ENCODE measurements at places on chromosomes 13 and 19. TPM values are rescaled to one million over a fixed set of nuclear protein-coding genes. Genes with fewer than 3 reads are reported as not detected.

GRCh38 chr19:17138937-17139598 is 63.5 kb downstream of the MYO9B start:
- no peak for DNase-seq

GRCh38 chr13:44762911-44763310 is 186.8 kb upstream of the TSC22D1 start:
- DNase-seq, result no peak

DNA sequence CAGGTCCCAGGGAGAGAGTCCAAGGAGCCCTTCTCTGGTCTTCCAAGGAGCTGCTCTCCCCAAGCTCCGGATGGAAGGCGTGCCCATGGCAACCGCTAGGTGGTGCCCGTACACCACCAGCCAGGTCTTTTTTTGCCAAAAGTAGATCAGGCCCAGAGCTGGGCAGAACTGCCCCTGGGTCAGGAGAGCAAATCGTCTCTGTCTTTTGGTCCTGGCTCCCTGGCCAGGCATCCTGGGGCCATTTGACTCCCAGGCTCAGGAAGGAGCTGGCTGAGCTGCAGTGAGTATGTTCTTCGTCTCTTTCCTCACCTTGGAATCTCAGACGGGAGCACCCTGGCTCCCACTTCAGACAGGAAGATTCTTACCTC is 24.6 kb upstream of the BCL3 start:
- peak; percentile 77 for DNase-seq

- no peak for DNase-seq
Observed at GRCh38 chr19:43353606-43354304, at the start of gene CD177. CD177 (plus strand) TSS chr19:43353686; CDS start chr19:43353715, 29 bp downstream.

GRCh38 chr19:47027586-47028088 is 8.0 kb downstream of the NPAS1 start:
- DNase-seq, result no peak

DNA sequence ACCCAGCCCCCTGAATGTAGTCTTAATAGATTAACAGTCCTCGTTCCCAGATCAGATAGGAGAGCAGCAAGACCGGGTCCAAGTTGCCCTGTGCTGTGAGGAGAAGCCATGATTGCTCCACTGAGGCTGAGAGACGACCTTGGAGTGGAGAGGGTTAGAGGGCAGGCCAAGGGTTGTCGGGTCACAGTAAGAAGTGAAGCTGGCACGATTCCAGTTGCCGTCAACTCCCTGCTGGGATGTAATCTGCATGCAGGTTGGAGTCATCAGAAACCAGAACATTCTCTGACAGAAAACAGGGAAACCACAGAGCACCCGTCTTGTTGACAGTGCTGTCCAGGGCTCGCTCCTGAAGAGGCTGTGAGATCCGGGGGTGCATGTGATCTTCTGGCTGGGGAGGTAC is 19.0 kb upstream of the ATP11A start:
- no peak for DNase-seq

DNA sequence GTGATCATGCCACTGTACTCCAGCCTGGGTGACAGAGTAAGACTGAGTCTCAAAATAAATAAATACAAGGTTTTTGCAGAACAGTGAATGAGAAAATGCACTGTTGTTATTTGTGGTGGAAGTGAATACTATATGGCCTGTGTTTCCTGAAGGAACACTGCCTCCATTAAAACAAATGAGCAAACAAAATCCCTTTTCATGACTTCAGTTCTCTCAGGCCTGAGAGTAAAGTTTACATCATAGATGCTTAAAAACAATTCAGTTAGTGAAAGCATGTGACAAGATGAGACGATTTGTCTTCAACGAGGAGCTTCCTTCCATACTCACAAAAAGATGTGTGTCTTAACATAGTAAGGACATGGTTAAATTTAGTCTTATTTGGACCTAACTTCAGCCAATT is 14.4 kb downstream of the SPINT2 start:
- no peak for DNase-seq

The RYR1 gene
- 15.6 TPM for total RNA-seq

The TPTE2 gene
- 5.1 TPM for total RNA-seq

Data from testis (tissue), 5 donors.